Activated T-helper 2 cell treated with anti-CD3 and anti-CD28 coated beads, Interferon-gamma antibody, Interleukin-2, Interleukin-4, amounts not matched to agents 10 μg/mL and 5 μg/mL and 100 μg/mL, durations not matched to agents 14 hours and 24 hours and 36 hours (primary cell): ENCODE measurements at places on chromosomes 1 and 21. TPM values are rescaled to one million over a fixed set of nuclear protein-coding genes. Genes with fewer than 3 reads are reported as not detected.

DNA sequence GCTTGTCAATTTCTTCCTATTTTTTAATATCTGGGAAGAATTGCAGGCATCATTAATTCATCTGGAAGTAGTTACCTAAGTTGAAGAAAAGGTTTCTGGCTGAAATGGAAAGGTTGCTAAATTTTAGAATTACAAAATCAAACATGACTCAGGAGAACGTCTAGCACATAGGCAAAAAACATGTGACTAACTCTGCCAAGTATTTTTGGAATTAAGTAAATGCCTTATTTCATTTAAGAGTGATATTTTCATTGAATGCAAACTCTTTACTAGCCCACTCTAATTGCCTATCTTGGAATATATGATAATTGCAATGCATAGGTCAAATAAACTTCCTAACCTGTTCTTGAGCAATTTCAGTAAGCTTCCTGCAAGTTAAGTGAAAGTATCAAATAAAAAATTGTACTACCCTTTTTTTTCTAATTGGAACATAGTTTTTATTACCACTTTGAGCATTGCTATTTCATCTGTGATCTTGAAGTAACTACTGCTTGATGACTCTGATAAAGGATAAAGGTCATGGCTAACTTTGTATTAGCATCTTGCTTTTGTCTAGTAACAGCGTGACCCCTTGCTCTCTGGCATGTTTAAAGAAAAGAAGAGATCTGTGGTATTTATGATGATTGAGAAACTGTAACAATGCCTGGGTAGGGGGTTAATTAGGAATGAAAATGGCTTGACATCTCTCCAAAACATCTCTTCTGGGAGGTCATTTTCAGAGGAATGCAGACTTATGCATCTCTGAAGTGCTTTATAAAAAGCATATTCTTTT, 208.3 kb upstream of the NCAM2 start:
- H3K27ac ChIP-seq, result no peak overlapping the region
- H3K27me3 ChIP-seq, result no peaks in the 10 kb centered on the region
- H3K4me1 ChIP-seq, result no peaks in the 10 kb centered on the region

DNA sequence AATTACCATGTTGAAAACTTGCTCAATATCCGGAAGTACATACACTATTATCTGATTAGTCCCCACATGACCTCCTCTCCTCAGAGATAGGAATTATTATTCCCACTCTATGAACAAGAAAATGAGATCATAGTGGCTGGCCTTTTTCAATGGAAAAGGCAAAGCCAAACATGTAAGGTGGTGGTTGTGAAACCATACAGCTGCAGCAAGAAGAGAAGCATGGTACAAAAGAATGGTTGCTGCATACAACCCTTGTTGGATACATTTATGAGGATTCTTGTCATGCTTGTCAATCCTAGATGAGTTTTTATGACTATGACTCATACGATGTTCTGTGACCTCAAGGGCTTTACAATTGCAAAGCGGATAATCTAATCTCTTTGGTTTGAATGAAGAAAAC, 514.7 kb downstream of the PLPP3 start:
- no peaks in the 10 kb centered on the region for H3K4me1 ChIP-seq
- no peak overlapping the region for H3K27ac ChIP-seq
- H3K27me3 ChIP-seq, result no peaks in the 10 kb centered on the region

DNA sequence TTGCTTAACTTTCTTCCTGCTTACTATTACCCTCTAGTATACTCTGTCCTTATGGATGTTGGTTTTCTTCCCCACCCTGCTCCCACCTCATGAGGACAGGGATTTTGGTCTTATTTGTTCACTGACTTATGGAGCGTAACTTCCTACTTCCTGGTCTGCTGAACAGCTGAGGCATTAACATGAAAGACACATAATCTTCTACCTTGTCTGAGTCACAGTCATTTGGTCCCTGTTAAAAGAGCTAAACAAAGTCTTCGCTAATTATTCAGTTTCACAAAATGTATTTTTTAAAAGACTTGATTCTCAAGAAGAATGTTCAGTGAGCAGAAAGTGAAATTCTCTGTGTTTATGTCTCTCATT, 18.5 kb downstream of the RNASEL start:
- no peaks in the 10 kb centered on the region for H3K4me1 ChIP-seq
- peaks cover 3% of the 10 kb centered on the region for H3K36me3 ChIP-seq
- DNase-seq, result no peak
- no peak overlapping the region for H3K27ac ChIP-seq
- no peak overlapping the region for H3K4me3 ChIP-seq

- DNase-seq, result no peak
- no peak overlapping the region for H3K27ac ChIP-seq
- peaks cover 29% of the 10 kb centered on the region for H3K36me3 ChIP-seq
- H3K4me3 ChIP-seq, result no peak overlapping the region
Observed at GRCh38 chr1:224162768-224163167, 20.3 kb upstream of the DEGS1 start.

GRCh38 chr21:34177919-34178567, 104.7 kb downstream of the MRPS6 start:
- no peaks in the 10 kb centered on the region for H3K27me3 ChIP-seq
- DNase-seq, result no peak
- peaks cover 21% of the 10 kb centered on the region for H3K4me1 ChIP-seq

GRCh38 chr1:30705698-30706097, 17.7 kb downstream of the MATN1 start:
- H3K27me3 ChIP-seq, result peaks cover 4% of the 10 kb centered on the region
- H3K4me3 ChIP-seq, result no peak overlapping the region
- no peaks in the 10 kb centered on the region for H3K4me1 ChIP-seq
- no peak overlapping the region for H3K27ac ChIP-seq
- DNase-seq, result no peak

DNA sequence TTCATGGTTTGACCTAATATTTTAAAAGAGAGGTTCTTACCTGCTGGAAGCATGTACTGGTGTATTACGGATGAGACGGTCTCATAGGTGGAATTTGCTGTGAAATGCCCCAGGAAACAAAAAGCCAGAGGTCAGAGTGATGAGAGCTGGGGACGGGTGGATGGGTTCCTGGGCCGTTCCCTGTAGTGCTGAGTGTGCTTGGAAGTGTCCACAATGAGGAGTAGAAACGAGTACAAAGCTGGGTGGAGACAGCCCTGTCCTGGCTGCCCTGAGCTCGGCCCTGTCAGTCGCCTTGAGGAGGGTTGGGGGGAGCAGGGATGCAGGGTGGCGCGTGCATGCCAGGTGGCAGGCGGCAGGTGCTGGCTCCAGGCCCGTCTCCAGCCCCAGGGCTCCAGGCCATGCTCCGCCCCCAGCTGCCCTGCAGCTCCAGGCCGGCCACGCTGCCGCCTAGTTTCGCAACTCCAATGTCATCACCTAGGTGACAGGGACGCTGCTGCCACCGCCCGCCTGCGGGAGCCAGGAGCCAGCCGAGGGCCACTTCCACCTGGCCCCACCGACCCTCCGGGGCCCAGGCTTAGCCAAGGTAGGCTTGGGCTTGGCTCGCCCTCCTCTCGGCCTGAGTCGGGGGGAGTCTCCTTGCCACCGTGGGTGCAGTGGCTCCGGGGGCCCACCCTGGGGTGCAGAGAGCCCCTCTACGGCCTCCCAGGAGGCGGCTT, 16.4 kb downstream of the TP73 start:
- H3K36me3 ChIP-seq, result no peaks in the 10 kb centered on the region
- no peak for DNase-seq
- no peak overlapping the region for H3K27ac ChIP-seq

DNA sequence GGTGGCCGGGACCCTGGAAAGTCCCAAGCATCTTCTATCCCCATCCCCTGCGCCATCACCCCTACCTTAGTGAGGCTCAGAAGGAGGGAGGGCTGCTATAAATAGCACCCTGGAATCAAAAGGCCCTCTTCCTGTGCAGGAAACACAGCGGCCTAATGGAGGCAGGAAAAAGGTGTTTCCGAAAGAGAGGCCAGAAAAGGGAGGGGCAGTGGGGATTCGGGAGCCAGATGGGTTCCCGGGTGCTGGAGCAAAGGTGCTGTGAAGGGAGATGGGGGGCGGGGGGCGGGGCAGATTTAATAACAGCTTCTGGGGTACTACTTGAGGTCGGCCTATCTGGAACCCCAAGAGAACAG, 16.6 kb downstream of the NAV1 start:
- H3K27me3 ChIP-seq, result peaks cover 3% of the 10 kb centered on the region
- H3K4me3 ChIP-seq, result no peak overlapping the region
- peaks cover 4% of the 10 kb centered on the region for H3K4me1 ChIP-seq
- no peak for DNase-seq
- H3K36me3 ChIP-seq, result no peaks in the 10 kb centered on the region

The TEX38 gene
- total RNA-seq, result not detected in 2 replicates

The CAPN2 gene
- 91.3 and 93.5 TPM in 2 replicates for total RNA-seq

The TESK2 gene
- total RNA-seq, result 2.3 and 2.9 TPM in 2 replicates
